ENCODE measurements at places on chromosomes 6 and 20.

- DNase-seq = no peak
Measured at GRCh38 chr20:38833154-38833856, 27.8 kb downstream of the PPP1R16B start.

GRCh38 chr20:54051068-54051467, 19.3 kb downstream of the BCAS1 start:
- DNase-seq = peak; percentile 23

DNA sequence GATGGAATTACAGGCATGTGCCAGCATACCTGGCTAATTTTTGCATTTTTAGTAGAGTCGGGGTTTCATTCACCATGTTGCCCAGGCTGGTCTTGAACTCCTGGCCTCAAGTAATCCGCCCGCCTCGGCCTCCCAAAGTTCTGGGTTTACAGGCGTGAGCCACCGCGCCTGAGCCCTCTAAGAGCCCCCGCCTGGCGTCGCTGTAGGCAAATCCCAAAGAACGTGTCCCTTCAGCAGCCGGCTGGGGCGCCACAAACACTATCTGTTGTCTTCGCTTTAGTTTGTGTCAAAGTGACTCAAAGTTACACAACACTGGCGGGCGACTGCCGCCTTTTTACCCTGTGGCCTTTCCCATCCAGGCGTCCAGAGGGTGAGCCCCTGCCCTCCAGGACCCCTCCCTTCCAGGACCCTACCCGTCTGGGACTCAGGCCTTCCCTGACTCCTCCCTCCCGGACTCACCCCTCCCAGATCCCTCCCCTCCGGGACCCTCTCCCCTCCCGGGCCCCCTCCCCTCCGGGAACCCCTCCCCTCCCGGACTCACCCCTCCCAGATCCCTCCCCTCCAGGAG, 940 bp upstream of the ADRM1 start:
- DNase-seq = peak; percentile 94

GRCh38 chr6:128241216-128241615, 279.2 kb downstream of the PTPRK start:
- DNase-seq = no peak

GRCh38 chr6:159919011-159919511, 28.3 kb downstream of the MAS1 start:
- DNase-seq = peak; percentile 35

GRCh38 chr20:17449031-17449430, 82.1 kb downstream of the BFSP1 start:
- no peak for DNase-seq

Measured in fibroblast of skin of right biceps (primary cell).